ENCODE measurements at places on chromosomes 7 and 10.

GRCh38 chr10:67884842-67885670 is 600 bp downstream of the SIRT1 start:
- peak; percentile 64 for DNase-seq

DNA sequence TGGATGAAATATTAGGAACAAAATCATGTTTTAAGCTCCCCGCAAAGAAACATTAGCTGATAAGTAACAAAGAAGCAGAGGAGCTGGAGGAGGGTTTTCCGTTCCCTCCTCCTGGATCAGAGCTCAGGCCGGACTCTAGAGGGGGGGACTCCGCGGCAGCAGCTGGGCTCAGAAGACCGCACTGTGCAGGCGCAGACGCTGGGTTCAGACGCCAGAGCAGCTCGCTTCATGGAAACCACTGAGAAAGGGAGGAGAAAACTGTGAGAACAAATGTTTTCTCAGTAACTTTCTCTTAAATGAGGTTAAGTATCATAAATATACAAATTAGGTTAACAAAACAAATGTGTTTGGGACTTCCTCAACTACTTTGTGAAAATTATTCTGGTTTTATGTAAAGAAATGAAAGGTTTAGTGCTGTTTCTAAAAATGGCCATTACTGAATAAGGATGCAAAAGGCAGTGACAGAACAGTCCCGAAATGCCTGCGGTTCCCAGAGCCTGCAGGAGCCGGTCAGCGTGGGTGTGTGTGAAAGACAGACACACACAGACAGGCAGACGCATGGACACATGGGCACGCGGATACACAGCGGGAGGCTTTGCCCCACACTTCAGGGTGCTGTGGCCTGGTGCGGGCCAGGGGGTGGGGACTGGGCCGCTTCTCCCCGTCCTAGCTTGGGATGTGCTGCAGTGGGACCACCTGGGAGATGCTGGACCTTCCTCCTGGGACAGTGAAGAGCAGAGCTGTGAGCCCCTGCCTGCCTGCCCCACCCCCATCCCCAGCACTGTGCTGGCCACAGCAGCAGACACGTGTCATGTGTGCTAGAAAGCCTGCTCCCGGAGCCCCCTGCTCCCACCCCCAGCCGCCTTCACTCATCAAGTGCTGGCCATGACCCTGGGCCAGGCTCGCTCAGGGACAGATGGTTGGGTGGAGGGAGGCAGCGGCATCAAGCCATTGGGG is 20.3 kb upstream of the ADGRA1 start:
- no peak for DNase-seq

DNA sequence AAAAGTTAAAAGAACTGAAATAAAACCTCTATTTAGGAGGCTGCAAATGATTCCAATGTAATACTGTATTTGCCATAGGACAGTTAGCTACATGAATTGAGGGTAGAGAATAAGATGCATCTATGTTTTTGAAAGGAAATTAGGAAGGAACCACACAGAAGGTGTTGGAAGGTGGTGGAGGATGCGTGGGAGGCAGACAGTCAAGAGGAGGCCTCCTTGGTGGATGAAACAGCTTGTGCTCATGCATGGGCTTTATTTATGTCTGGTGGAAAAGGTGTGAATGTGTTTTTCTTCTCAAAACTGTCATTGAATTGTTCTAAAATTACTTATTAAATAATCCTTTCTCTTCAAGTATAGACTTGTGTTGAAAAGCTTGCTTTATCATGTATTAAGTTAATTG is 314.4 kb upstream of the NPSR1 start:
- no peak for DNase-seq

DNA sequence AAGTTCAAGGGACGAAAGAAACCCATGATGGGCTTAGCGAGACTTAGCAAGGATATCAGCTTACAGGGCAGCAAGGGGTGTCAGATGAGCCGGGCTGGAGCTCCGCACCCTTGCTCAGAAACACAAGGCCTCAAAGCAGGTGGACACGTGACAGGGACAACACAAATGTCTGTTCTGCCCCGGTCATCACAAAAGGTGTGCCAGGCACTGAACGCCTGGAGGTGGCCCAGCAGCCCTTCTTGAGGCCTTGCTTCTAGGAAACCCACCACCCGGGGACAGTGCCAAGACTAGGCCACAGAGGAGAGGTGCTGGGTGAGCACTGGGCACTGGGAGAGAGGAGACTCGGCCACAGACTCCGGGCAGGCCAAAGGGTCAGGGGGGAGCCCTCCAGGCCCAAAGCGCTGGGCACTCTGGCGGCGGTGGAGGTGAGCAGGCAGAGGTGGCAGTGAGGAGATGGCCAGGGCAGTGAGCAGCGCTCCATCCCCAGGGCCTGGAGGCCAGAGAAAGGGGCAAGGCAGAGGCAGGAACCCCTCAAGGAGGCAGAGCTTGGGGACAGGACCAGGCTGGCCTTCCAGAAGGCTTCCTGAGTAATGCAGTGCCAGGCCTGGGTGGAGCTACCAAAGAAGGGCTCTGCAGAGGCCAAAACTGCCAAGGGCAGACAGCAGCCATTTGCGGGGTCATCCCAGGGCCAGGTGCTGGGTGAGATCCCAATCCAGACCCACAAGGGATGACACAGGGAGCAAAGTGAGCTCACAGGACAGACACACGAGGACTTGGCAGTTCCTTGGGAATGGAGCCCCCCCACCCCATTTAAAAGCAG is 22.7 kb downstream of the EBF3 start:
- no peak for DNase-seq

All from NCI-H1105 (cell line).